ENCODE measurements at places on chromosomes 7 and 10.

GRCh38 chr7:101200504-101200861 is 353 bp downstream of the MOGAT3 start:
- DNase-seq, result no peak

DNA sequence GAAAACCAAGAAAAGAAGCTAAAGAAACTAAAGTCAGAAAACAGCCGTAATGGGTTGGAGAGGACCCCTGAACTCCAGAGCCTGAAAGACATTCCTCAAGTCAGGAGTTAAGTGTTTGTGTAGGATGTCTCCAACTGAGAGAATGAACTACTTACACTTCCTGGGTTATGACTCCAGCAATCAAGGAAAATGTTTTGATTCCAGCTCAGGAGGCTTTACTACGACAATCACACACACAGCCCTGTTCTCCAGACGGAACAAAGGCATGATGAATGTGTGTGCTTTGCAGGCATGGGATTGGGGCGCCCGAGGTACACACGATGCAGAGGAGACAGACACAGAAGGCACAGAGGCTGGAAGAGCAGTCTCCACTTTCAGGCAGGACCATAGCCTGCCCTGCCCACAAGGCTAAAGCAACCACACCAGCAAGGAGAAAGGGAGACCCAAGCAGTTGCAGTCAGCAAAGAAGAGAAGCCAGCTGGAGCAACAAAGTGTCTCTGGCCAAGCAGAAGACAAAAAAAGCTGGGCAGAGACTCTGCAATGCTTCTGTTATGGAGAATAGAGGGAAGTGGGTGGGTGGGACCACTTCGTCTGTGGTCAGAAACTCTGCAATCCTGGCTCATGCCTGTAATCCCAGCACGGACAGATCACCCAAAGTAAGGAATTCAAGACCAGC is 89.1 kb downstream of the GRB10 start:
- DNase-seq, result no peak

DNA sequence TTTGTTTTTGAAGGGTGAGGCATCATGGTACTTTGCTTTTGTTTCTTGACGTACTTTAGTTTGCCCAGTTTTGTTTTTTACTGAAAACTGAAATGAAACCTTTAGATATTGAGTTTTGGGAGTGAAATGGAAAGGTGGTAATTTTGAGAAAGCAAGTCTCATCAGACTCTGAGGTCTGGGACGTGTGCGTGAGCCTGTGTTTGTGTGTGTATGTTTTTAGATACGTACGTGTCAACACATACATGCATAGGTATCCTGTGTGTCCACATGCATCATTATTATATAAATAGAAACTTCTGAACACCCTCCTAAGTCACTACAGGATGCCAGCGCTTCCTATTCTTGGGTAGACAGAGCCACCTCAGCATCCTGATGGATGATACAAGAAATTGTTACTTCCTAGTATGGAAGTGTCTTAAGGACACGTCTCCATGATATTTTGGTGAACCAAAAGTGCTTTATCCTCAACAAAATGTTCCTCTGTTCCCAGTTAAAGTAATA is 47.8 kb downstream of the PROSER2 start:
- no peak for DNase-seq

DNA sequence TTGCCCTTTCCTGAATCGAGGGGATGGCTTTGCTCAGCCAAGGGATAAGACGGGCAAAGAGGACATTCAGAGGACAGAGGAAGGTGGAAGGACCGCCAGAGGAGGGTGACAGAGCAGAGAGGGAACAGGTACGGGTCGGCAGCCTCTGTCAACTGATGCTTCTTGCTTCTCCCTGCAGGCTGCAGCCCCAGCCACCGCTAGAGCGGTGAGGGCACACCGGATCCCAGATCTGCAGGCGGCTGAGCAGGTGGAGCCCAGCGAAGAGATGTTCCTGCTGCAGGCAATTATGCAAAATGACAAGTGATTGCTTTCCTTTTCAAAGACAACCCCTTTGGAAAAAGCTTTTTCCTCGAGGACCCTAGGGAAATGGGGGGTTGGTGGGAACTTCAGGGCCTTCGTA is 181.9 kb upstream of the ANKRD30A start:
- no peak for DNase-seq

DNA sequence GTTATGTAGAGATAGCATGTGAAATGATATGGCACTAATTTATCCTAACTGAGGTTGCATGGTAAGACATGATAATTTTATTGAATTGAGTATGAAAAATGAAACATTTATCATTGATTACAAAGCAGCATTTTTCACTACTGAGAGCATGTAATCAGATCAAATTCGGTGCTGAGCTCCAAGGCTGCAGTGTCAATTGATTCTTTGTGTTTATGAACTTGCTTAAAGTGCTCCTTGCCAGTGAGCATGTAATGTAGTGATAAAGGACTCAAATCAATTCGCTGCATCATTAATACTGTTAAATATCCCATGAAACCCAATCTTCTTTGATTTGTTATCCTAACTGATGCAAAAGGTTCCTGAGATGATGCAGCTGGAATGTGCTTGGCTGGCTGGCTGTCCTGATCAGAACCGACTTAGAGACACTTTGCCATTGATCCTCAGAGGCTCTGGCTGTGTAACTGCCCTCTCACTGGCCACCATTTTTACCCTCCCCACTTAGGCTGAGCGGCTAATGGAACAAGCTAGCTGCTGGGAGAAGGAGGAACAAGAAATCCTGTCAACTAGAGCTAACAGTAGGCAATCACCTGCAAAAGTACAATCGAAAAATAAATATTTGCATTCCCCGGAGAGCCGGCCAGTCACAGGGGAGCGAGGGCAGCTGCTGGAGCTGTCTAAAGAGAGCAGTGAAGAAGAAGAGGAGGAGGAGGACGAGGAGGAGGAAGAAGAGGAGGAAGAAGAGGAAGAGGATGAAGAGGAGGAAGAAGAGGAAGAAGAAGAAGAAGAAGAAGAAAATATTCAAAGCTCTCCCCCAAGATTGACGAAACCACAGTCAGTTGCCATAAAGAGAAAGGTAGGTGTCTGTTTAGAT is 89.8 kb upstream of the SAMD8 start:
- no peak for DNase-seq

All from cerebellar nuclear complex (tissue), 1 donor.